Mammary epithelial cell (primary cell): ENCODE measurements at places on chromosomes 7 and 10. TPM values are rescaled to one million over a fixed set of nuclear protein-coding genes. Genes with fewer than 3 reads are reported as not detected.
A peak's percentile ranks its signal among the peaks of the same experiment; 100 is the strongest.

The NCF1 gene
- not detected for total RNA-seq

The STRIP2 gene
- total RNA-seq, result 12.5 and 13.0 TPM in 2 replicates

The GIMAP7 gene
- not detected for total RNA-seq

The UCN3 gene
- not detected for total RNA-seq

The ANAPC16 gene
- 66.4 and 88.6 TPM in 2 replicates for total RNA-seq

The ASB10 gene
- not detected in 2 replicates for total RNA-seq

DNA sequence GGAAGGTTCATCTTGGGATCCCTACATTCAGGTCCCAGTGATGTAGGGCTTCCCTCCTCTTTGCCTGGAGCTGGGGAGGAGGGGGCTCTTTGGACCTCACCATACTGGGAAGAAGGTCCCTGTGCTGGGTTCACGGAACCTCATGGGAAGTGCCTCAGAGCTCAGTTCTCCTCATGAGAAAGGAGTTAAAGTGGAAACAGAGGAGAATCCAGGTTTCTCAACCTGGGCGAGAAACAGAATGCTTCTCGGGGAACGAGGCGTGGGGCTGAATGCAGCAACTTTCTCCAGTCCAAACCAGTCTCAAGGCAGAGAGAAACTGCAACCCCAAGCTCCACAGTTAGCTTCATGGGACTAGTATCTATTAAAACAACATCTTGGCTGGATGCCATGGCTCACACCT, 382.7 kb upstream of the FOXK1 start:
- DNase-seq, result no peak

DNA sequence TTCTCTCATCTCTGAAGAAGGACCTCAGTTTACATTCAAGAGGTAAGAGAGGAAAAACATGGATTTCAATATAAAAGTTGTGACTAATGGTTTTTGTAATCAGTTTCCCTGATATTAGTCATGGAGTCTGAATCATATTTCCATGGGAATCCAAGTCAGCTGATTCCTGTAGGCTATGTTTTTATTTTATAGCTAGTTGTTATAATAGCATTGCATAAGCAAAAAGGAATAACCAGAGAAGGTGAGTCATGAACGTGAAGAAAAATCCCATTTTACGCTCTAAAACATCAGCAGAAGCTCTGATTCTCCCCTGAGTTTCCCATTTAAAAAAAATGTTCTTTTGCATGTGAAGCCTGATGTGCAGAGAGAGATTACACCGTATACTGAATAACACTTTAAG, 299.3 kb downstream of the SFMBT2 start:
- DNase-seq, result peak; percentile 86

DNA sequence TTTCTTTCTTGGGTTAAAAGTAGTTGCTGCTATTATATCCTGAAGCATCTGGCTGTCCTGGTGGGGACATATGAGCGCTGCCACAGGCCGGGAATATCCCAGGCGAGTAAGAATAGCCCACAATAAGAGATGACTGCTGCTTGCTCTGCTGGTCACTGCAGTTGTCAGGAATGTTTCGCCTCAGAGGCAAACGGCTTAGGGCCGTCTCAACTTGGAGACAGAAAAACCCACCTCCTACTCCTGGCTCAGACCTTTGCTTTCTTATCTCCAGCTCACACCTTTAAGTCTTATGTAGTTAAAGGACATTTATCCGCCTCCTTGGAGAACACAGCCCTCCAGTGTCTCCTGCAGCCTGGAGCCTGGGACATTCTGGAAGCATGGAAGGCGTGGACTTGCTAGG, at the start of gene GJD4:
Gene GJD4 (plus strand): TSS at position 151 of the 400 bp plus-strand sequence. CDS start 227 bp downstream, at position 378.
- no peak for DNase-seq

DNA sequence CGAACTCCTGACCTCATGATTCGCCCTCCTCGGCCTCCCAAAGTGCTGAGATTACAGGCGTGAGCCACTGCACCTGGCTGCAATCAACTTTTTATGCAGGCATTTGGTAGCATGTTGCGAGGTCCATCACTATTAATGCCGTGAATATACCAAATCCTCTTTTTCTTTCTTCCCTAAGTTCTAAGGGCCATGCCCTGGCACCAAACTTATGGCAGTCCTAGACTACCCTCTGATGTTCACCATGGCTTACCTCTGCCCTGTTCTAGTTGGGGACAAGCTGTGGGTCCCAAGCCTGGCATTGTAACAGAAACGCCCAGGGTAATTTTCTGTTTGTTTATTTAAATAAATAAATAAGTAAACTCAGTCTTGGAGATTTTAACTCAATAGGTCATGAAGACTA, 13.3 kb downstream of the PRSS2 start:
- no peak for DNase-seq

- no peak for DNase-seq
These were observed 342.6 kb upstream of the LRGUK start for GRCh38 chr7:133784486-133785001.

- peak; percentile 89 for DNase-seq
These were observed 86.3 kb downstream of the PRKCQ start for GRCh38 chr10:6493521-6494441.
